Activated T-helper 2 cell treated with anti-CD3 and anti-CD28 coated beads, Interferon-gamma antibody, Interleukin-2, Interleukin-4, amounts not matched to agents 10 μg/mL and 5 μg/mL and 100 μg/mL, durations not matched to agents 14 hours and 24 hours and 36 hours (primary cell): ENCODE measurements at places on chromosomes 2 and 18. TPM values are rescaled to one million over a fixed set of nuclear protein-coding genes. Genes with fewer than 3 reads are reported as not detected.

Gene FOXD4L1
- 0.14 and 0.30 TPM in 2 replicates for total RNA-seq

Gene FRZB
- total RNA-seq = not detected in 2 replicates

Gene TDRD15
- total RNA-seq = not detected in 2 replicates

Gene UGT1A6
- total RNA-seq = not detected in 2 replicates

GRCh38 chr2:10071176-10071575, 9.0 kb downstream of the CYS1 start:
- DNase-seq = no peak

DNA sequence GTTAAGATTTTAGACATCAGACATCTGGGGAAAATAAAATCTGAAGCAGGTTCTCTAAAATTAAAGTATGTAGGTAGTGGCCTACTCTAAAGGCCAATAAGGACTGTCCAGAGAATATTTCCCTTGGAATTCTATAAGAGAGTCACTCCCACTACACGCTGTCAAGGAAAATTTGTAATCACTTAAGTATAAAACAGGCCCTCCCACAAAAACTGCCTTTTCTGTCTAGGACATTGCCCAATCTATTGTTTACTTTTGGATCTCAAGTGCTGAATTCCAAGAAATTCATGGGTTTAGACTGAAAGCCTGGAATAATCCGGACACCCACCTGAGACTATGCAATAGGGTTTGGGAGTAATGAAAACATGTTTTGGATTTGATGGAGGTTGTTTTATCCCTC, 1.7 kb upstream of the SRBD1 start:
- DNase-seq = no peak

- DNase-seq = no peak
Measured at GRCh38 chr2:75274936-75275335, 75.6 kb upstream of the TACR1 start.

DNA sequence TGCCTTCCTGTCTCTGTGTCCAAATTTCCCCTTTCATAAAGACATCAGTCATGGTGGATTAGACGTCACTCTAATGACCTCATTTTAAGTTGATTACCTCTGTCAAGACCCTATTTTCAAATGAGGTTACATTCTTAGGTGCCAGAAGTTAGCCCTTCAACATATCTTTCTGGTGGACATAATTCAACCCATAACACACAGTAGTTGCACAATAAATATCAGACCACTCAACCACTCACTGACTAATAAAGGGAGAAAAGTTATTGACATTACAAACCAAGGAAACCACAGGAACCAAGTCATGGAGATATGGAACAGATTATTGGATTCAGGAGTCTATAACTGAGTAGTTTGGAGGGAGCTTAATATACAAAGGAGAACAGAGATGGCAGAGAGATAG, 377.4 kb upstream of the ACVR2A start:
- DNase-seq = no peak

DNA sequence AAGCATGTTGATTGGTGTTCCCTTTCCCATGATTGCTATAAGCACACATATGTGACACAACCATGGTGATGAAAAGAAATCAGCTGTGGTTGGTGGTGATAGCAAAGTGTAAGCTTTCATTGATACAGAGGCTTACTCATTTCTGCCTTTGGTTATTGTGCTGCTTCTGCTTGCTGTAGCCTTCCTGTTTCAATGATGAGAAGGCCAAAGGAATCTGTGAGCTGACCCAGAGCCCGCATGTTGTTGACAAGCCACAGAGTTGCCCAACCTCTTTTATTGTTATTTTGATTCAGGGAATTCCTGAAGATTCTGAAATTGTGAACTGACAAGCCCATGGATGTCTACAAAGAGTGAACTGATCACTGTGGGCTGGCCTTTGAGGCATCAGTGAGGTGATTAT, 164.4 kb downstream of the TMEFF2 start:
- no peak for DNase-seq

DNA sequence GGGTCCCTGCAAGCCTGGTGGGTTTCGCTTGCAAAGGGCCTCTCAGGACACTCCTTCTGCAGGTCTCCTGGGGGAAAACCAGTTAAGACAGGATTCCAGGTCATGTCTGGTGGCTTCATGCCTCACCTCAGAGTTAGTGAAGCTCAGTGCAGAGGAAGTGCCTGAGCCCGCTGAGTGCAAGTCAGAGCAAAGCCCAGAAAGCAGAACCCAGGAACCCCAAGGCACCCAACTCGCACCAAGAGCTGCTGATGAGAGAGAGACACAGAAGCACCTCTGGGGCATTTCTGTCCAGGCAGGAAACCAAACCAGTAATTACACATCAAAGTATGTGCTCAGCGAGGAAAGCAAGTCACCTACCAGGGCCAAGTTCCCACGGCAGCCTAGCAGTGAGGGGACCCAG, 78.4 kb downstream of the ARHGEF4 start:
- DNase-seq = no peak

DNA sequence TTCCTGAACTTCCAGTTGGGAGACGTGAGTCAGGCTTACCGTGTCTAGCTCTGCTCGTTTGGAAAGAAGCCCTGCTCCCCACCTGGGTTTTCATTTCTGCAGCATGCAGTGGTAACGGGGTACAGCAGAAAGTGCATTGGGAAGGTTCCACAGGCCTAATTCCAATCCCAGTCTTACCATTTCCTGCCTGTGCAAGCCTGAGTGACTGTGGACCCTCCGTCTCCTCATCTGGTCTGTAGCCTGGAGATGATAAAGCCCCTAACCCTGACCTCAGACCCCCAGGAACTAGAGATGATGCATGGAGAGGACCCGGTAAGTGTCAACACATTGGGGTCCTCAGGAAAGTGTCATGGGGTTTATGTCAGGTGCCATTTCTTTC, 5.8 kb upstream of the PSD4 start:
- no peak for DNase-seq

DNA sequence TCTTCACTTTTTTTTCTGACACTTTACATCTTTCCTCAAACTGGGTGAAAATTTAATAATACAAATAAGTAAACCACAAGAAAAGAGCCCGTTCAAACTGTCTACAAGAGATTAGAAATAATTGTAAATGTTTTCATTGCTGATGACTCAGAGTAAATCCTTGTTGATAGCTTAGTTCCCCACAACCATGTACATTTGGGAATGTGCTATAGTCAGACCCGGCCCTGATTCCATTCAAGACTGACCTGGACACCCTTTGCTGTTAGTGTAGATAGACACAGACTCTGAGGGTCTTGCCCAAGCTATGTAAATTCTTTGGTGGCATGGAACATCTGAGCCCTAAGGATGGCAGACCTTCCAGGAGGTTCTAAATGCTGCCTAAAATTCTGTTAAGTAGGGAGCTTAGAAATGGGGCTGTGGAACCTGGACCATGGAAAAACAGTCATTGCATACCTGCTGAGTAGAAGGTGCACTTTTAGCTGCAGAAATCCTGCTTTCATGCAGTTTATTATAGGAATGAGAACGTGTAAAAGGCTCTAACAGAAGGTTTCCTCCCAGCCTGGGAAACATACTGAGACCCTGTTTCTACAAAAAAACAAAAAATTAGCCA, 3.7 kb downstream of the MALT1 start:
- DNase-seq = no peak
